Activated T-cell treated with anti-CD3 and anti-CD28 coated beads, Interleukin-2, amount 50 U/mL, for 24 hours (primary cell): ENCODE measurements at places on chromosomes 4 and X.

DNA sequence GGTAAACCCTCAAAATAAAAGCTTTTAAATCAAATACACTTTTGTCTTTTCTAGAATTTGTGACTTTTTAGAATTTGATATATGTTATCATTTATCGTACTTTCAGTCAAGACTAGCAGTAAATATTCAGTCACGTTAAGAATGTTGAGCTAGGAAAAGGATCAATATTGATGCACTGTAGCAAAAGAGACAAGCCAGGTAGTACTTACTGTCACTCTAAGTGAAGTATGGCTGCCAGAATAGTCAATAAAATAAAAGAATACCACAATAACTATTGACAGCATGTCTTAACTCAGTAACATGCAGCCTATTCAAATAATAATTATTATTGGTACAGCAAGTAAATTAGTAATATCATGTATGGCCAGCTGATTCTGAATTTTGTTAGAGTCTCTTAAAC is 43.6 kb upstream of the GPRIN3 start:
- no peaks in the 10 kb centered on the region for H3K27me3 ChIP-seq
- no peak overlapping the region for H3K27ac ChIP-seq
- no peak overlapping the region for H3K4me3 ChIP-seq
- no peaks in the 10 kb centered on the region for H3K4me1 ChIP-seq
- H3K36me3 ChIP-seq: no peaks in the 10 kb centered on the region

DNA sequence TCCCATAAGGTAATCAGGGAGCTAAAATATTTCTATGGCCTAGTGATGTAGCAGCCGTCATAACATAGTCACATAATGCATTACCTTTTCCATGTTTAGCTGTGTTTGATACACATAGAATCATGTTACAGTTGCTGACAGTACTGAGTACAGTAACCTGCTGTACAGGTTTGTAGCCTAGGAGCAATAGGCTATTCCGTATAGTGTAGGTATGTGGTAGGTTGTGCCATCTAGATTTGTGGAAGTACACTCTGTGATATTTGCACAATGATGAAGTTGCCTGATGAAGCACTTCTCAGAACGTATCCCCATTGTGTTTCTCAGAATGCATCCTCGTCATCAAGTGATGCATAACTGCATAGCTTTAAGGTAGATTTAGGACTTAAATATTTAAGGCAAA is 495.6 kb upstream of the ZFP42 start:
- H3K4me3 ChIP-seq: no peak overlapping the region
- no peaks in the 10 kb centered on the region for H3K27me3 ChIP-seq
- no peaks in the 10 kb centered on the region for H3K36me3 ChIP-seq
- DNase-seq: no peak

DNA sequence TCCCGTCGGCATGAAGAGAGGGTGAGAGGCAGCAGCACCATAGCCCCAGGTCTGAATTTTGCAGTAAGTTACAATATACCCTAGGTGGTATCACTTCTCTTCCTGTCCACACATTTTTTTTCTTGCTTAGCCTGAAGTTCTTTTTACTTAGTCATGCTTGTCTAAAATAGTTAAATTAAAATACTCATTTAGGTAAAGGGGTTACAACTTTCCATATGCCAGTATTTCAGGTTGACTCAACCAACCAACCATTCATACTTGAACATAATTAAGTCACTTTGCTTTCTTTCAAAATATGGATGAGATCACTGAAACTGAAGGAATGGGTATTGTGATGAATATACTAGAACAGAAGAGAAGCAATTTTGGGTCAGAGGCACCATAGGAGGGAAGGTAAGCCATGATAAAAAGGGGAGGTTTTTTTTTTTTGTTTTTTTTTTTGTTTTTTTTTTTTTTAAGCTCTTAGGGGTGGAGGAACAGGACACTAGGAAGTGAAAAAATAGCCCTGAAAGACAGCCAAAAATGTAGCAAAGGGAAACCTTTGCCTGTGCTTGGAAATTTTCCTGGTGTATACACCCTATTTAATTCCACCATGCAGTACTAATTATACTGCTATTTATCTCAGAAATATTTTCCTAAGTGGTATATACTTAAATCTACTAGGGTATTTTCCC is 41.8 kb downstream of the RPS6KA3 start:
- no peak for DNase-seq
- H3K36me3 ChIP-seq: peaks cover 43% of the 10 kb centered on the region
- peaks cover 53% of the 10 kb centered on the region for H3K4me1 ChIP-seq

- H3K4me3 ChIP-seq: peak overlapping the region; percentile 81
- peak; percentile 73 for DNase-seq
- H3K27me3 ChIP-seq: peaks cover 9% of the 10 kb centered on the region
- H3K36me3 ChIP-seq: peaks cover 24% of the 10 kb centered on the region
These were observed 57.4 kb downstream of the TSC22D3 start for GRCh38 chrX:107718156-107718621.

GRCh38 chr4:20354120-20354519 is 102.4 kb downstream of the SLIT2 start:
- no peak for DNase-seq
- H3K36me3 ChIP-seq: no peaks in the 10 kb centered on the region
- H3K4me1 ChIP-seq: no peaks in the 10 kb centered on the region

DNA sequence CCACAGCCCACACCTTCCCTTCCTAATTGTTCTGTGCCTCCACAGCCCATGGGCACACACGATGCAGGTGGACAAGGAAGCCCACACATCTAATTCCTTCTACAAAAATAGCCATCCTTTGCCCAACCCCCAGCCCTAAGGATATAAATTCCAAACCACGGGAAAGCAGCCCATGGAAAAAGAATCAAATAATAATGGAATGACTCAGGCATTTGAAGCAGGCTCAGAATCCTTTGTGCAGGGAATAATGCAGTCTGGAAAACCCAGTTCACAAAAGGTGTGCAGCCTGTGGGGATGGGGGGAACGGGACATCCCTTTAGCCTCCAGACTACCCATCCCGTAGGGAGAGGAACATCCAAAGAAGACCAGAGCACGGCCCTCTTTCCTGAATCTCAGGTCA is 342.3 kb upstream of the GALNT7 start:
- DNase-seq: no peak
- H3K36me3 ChIP-seq: no peaks in the 10 kb centered on the region
- H3K27me3 ChIP-seq: peaks cover 9% of the 10 kb centered on the region
- no peaks in the 10 kb centered on the region for H3K4me1 ChIP-seq
- H3K4me3 ChIP-seq: no peak overlapping the region
- H3K27ac ChIP-seq: no peak overlapping the region

GRCh38 chr4:54229631-54230483 is 764 bp downstream of the PDGFRA start:
- no peaks in the 10 kb centered on the region for H3K36me3 ChIP-seq
- H3K4me1 ChIP-seq: peaks cover 58% of the 10 kb centered on the region
- peak overlapping the region; percentile 27 for H3K4me3 ChIP-seq
- DNase-seq: no peak

- H3K4me1 ChIP-seq: no peaks in the 10 kb centered on the region
- H3K27ac ChIP-seq: no peak overlapping the region
- no peak overlapping the region for H3K4me3 ChIP-seq
These were observed 30.2 kb upstream of the RAP1GDS1 start for GRCh38 chr4:98230961-98231360.

- H3K27ac ChIP-seq: no peak overlapping the region
- no peaks in the 10 kb centered on the region for H3K4me1 ChIP-seq
- H3K4me3 ChIP-seq: no peak overlapping the region
- no peak for DNase-seq
These were observed 62.5 kb downstream of the ABLIM2 start for GRCh38 chr4:8095956-8096689.

DNA sequence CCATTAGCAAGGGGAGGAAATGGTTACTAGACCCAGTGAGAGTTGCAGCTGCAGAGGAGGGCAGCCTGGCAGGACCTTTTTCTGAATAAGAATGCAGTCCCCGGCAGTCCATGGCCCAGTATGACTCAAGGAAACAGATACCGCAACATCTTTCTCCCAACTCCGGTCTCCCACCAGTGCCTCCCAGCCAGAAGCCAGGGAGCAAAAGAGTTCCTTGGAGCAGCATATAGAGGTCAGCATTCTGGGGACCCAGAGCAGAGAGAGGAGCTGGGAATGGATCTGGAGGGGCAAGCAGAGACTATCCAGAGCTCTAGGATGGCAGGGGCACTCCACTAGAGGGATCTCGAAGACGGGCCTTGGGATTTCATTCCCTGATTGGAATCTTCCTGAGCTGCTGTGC is 339.2 kb upstream of the AADAT start:
- no peak overlapping the region for H3K4me3 ChIP-seq
- no peaks in the 10 kb centered on the region for H3K36me3 ChIP-seq
- no peaks in the 10 kb centered on the region for H3K27me3 ChIP-seq
- H3K4me1 ChIP-seq: no peaks in the 10 kb centered on the region
- no peak overlapping the region for H3K27ac ChIP-seq

DNA sequence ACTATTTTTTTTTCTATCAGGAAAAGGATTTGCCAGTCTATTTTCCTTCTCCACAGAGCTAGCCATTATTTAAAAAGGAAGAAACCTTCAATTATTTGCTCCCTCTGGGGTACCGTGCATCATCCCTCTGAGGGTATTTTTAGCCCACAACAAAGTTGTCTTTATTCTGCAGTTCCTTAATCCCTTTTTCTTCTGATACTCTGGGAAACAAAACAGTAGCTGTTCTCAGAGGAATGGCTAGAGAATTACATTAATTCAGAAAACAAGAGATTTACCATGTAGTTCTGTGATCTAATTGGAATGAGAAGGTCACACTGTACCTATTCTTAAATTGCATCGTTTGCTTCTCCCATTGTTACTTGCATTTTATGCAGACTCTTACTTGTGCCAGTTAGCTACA is 1056.7 kb downstream of the STIM2 start:
- no peaks in the 10 kb centered on the region for H3K27me3 ChIP-seq
- no peaks in the 10 kb centered on the region for H3K36me3 ChIP-seq
- H3K4me1 ChIP-seq: no peaks in the 10 kb centered on the region
- no peak for DNase-seq

- H3K4me3 ChIP-seq: peak within 1 kb of the TSS; percentile 82
- peaks cover 21% of the 10 kb centered on the region for H3K27me3 ChIP-seq
- H3K36me3 ChIP-seq: peaks cover 40% of the 10 kb centered on the region
- H3K4me1 ChIP-seq: peaks cover 32% of the 10 kb centered on the region
- peak within 1 kb of the TSS; percentile 92 for H3K27ac ChIP-seq
- DNase-seq: peak; percentile 61
These were observed at the start of gene USP11 for GRCh38 chrX:47232803-47233332. Gene USP11, plus strand, starts transcription at chrX:47233009. Its CDS starts 35 bp downstream, at chrX:47233044.

DNA sequence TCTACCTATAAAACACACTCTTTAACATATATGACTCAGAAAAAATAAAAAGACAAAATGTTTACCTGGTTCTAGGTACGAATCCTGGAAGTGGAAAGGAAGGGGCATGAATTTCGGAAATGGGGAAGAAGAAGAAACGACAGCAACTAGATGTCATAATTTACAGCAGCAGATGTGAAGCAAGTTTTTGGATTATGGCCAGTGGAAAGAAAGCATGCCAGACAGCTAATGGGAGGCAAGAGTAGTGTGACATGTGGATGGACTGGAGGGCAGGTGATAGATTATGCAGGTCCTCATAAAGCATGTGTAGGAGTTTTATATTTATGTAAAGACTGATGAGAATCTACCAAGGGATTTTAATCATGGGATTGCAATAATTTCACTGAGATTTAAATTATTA is 279.0 kb upstream of the TACR3 start:
- H3K36me3 ChIP-seq: no peaks in the 10 kb centered on the region
- H3K4me1 ChIP-seq: no peaks in the 10 kb centered on the region

GRCh38 chr4:169658975-169659715 is 38.8 kb downstream of the CLCN3 start:
- no peak for DNase-seq
- H3K4me3 ChIP-seq: peak overlapping the region; percentile 87
- H3K36me3 ChIP-seq: peaks cover 19% of the 10 kb centered on the region
- peaks cover 37% of the 10 kb centered on the region for H3K4me1 ChIP-seq
- peak overlapping the region; percentile 98 for H3K27ac ChIP-seq

DNA sequence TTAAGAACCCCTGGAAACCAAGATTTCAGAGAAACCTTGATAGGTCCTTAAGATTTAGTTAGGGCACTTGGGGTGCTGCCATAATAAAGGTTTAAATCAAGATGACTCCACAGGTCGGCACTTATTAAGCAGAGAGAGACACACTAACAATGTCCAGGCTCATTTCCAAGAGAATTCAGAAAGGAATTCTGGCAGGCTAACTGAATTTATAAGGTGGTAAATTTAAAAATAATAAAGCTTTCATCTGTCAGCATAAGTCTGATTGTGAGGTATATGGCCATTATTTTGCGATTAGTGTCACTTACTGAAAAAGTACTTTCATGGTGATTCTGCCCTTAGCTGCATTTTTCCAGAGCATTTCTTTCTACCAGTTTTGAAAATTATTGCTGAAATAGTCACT is 472.7 kb downstream of the ARAP2 start:
- no peak for DNase-seq
- no peaks in the 10 kb centered on the region for H3K4me1 ChIP-seq
- no peak overlapping the region for H3K27ac ChIP-seq
- H3K27me3 ChIP-seq: no peaks in the 10 kb centered on the region
- no peak overlapping the region for H3K4me3 ChIP-seq

DNA sequence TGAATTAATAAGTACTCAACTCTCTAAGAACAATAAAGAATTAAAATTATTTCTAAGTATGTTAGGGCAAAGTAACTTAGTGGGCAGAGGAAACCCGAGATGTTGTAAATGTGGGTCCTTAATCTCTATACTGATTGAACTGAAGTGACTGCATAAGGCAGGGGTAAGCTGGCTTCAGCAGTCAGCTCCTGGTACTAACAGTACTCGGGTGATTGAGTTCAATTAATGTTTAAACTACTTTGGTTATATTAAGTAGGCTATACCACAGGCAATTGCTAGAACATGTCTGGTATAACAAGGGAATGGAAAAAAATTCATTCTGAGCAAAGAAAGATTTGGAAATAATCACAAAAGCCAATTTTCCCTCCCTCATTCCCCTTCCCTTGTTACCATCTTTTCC is 90.7 kb downstream of the LNX1 start:
- no peak for DNase-seq
- H3K27me3 ChIP-seq: peaks cover 1% of the 10 kb centered on the region
- H3K36me3 ChIP-seq: no peaks in the 10 kb centered on the region
- H3K27ac ChIP-seq: no peak overlapping the region
